ENCODE measurements at places on chromosomes 6 and 20.

- DNase-seq: no peak
Observed at GRCh38 chr6:90097356-90097755, 199.3 kb downstream of the BACH2 start.

DNA sequence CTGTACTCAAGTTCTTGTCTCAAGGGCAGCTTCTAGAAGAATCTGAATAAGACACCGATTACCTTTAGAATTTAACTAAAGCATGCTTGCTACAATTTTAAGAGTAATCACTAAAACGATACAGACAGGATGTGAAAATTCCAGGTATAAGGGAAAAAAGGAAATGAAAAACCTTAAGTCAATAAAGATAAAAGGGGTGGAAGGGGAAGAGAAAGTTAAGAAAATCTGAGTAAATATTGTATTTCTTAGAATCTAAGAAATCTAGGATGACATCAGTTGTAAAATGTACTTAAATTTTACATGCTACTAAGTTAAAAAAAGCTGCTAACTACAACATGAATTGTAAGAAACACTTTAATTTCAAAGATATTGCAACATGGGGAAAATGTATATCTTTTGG lies 30.3 kb upstream of the MOCS1 start:
- DNase-seq: no peak

DNA sequence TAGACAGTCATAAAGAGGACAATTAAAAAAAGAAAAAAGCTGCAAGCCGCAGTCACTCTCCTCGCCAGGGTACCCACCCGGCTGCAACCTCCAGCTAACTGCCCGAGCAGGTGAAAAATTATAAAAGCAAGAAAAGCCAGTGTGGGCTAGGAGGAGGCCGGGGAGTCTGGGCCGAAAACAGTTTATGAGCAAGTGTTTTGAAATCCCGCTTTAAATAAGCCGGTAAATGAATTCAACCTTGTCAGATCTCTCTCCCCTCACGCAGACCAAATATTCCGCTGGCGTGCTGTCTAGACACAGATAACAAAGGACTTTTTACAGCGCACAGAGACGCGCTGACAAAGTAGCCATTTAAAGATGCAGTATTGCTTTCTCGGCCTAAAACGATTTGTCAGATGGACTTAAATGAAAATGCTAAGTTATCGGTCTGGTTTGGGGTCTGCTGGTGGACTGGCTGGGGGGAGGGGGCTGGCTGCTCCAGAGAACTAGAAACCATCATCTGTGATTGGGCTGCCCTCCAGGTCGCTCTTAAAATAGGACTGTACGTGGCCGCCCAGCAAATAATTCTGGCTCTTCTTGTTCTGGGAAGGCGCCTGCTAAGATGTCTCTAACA lies 24.6 kb downstream of the PMEPA1 start:
- no peak for DNase-seq

- no peak for DNase-seq
Observed at GRCh38 chr6:118102401-118102800, 195.3 kb downstream of the SLC35F1 start.

GRCh38 chr6:132021552-132022375 lies 70.6 kb upstream of the CCN2 start:
- DNase-seq: no peak

DNA sequence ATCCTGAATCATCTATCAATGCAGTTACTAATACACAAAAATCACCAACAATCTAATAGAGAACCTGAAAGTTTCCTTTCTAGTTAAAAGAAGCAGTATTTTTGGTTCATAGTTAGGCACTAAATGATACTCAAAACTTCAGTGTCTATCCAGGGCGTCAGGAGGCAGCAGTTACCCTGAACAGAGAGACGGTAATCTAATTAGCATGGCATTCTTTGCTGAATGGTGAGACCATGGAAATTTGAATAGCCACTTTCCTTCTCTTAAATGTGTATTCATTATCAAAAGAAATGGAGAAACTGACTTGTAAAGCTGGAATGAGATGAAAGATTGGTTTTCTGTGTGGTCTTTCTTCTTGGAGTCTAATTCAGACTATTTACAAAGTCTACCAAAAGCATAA lies 146.6 kb upstream of the BMP5 start:
- no peak for DNase-seq

DNA sequence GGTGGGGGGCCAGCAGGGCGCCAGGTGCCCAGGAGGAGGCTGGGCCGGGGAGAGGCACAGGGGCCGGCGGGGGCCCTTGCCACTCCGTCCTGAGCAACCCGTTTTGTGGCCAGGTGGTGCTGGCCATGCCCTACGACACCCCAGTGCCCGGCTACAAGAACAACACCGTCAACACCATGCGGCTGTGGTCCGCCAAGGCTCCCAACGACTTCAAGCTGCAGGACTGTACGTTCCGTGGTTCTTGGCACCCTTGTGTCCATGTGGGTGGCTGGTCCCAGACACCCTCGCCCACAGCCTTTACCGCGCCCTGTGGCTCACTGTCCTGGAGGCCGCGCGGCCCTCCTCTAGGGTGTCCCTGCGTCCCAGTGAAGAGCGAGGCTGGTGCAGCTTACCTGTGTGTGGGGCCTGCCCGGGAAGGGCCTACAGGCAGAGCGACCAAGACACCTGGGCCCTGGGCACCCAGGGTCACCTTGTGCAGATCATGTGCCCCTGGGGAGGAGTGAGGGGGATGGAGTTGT lies 28.7 kb downstream of the PYGB start:
- no peak for DNase-seq

- DNase-seq: no peak
Observed at GRCh38 chr6:35973670-35974222, 50.7 kb downstream of the SLC26A8 start.

DNA sequence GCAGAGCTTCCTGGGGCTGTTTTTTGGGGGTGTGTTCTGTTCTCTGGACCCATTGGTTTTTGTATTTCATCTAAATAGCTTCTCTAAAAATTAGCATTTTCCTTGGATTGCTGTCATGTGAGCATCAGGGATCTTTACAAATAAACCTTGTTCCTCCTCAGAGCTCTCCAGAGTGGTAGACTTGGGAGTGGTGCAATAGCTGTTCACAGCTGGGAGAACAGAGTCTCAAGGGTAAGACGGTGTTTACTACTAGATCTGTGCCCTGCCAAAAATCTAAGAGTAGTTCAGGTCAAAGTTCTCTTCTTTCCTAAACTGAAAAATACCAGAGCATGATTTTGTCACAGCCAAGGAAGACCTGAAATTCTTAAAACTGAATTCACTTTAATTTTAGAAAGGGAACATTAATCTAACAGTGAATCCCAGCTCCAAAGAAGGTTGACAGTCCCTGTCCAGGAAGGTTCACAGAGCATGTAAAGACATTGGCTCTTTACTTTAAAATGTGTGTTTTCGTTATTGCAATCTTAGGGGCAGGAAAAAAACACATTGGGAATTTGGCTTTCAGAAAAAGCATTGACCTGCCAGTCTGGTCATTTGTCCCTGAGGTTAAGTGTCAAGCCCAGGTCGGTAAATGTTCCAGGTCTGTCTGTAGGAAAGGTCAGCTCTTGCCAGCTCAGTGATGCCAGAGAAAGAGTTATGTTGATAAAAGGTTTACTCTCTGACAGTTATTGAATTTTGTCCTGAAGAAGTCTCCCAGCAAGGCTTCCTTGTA lies 43.3 kb downstream of the VAPB start:
- no peak for DNase-seq

- peak; percentile 20 for DNase-seq
Observed at GRCh38 chr6:110874880-110875547, 429 bp downstream of the AMD1 start.

DNA sequence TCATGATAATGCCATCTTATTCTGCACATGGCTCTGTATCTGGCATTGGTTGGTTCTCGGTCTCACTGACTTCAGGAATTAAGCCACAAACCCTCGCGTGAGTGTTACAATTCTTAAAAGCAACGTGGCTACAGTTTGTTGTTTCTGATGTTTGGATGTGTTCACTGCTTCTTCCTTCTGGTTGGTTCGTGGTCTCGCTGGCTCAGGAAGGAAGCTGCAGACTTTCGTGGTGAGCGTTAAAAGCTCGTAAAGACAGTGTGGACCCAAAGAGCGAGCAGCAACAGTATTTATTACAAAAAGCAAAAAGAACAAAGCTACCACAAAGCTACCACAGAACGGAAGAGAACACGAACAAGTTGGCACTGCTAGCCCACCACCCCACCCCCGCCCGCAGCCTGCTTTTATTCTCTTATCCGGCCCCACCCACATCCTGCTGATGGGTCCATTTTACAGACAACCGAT lies 51.1 kb downstream of the MYLIP start:
- no peak for DNase-seq

GRCh38 chr20:37938181-37938750 lies 35.3 kb downstream of the VSTM2L start:
- DNase-seq: no peak

- DNase-seq: no peak
Observed at GRCh38 chr6:36098920-36099647, 31.2 kb upstream of the MAPK13 start.

- DNase-seq: no peak
Observed at GRCh38 chr6:81766482-81767069, 14.1 kb upstream of the TENT5A start.

DNA sequence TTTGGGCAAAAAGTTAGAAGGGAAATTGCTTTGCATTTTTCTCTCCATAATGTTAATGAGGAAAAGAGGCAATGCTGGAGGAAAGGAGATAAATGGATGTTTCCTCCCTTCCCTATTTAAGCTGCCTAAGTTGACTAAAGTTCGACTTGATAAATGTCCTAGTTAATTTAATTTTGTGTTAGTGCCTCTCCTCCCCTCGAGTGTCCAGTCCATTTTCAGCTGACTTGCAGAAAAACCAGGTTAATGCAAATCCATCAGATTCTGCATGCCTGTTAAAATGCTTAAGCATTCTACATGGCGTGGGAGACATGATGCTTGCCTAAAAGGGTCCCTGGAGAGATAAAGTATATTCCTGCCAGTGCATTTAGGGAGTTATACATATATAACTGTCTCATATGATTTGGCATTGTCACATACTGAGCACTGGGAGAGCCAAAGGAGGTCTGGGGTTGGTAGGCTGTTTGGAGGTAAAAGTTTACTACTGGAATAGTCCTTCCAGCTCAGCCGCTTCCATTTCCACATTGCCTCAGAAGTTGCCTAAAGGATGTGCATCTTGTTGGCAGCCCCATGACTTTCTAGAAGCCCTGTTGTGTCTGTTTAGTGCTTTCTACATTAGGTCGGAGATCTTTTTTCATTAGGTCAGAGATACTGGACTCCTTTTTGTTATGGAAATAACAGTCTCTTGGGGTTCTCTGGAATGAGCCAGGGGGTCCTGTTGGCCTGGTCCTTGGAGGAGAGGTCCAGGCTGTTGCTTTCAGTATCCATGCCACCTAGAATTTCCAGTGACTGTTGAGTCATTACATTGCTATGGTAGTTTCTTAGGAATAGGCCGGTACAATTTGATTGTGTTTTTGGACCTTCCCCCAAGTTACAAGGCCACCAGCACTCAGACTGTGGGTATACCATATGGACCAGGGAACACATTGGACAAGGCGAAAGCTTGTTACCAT lies 30.4 kb downstream of the JARID2 start:
- DNase-seq: no peak

DNA sequence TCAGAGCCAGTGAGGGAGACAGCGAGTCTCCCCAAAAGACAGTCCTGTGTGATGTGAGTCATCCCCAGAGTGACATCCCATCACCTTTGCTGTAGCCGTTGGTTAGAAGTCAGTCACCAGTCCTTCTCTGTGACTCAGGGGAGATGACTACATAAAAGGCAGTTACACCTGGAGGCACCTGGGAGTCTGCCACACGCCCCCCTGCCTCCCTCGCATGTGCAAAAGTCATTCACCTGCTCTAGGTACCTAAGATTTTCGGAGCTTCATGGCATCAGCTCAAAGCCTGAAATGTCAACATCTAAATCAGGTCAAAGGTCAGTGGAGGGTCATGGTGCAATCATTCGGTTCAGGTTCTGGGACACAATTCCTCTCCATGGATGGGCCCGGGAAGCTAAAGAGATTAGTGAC lies 50.3 kb downstream of the PRR18 start:
- no peak for DNase-seq

DNA sequence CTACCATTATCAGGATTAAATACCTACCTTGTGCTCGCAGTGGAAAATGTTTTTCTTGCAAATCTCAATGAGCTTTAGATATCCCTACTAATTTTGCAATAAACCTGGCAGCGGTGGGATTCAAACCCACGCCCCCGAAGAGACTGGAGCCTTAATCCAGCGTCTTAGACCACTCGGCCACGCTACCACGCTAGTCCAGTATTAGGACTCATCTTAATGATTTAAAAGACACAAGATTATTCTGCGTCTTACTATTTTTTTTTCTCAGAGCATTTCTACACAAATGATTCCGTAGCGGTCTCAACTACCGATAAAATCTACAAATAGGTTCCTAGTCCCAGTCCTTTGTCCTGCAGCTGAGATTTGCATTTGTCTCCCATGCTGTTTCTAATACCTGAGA lies 35.2 kb upstream of the ZSCAN23 start:
- DNase-seq: no peak

- no peak for DNase-seq
Observed at GRCh38 chr6:31814677-31815024, 432 bp downstream of the HSPA1L start.

- no peak for DNase-seq
Observed at GRCh38 chr6:63929111-63929510, 293.5 kb downstream of the PHF3 start.

DNA sequence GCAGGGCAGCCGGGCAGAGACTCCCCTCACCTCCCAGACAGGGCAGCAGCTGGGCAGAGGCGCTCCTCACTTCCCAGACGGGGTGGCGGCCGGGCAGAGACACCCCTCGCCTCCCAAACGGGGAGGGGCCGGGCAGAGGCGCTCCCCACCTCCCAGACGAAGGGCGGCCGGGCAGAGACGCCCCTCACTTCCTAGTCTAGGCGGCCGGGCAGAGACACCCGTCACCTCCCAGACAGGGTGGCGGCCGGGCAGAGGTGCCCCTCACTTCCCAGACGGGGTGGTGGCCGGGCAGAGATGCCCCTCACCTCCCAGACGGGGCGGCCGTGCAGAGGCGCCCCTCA lies 6.6 kb upstream of the PRIM2 start:
- no peak for DNase-seq

DNA sequence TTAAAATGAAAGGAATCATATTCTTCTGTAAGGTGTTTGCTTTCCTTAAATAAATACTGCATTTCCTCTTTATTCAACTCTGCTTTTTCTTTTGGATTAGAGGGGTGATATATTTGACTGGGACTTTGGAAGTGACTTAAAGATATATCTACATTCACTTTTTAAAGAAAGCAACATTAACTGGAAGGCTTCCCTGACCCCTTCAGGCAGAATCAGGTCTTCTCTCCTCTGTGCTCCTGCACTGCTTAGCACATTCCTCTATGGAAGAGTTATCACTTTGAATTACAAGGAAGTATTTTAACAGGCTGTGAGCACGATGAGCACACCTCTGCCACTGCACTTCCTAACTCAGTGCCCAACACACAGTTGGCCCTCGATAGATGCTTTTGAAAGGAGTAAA lies 59.2 kb upstream of the POU3F2 start:
- DNase-seq: no peak

DNA sequence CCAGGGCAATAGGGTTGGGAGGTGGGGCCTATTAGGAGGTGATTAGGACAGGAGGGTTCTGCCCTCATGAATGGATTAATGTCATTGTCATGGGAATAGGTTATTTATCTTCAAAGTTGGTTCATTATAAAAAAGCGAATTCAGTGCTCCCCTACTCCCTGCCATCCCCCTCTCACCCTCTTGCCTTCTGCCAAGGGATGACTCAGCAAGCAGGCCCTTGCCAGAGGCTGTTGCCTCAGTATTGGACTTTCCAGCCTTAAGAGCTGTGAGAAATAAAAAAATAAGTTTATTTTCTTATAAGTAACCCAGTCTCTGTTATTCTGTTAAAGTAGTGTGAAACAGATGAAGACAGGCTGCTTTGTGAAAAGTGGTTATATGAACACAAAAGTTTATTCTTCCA lies 381.1 kb upstream of the ZFP64 start:
- DNase-seq: no peak
